ENCODE measurements at places on chromosomes 16 and 17.

DNA sequence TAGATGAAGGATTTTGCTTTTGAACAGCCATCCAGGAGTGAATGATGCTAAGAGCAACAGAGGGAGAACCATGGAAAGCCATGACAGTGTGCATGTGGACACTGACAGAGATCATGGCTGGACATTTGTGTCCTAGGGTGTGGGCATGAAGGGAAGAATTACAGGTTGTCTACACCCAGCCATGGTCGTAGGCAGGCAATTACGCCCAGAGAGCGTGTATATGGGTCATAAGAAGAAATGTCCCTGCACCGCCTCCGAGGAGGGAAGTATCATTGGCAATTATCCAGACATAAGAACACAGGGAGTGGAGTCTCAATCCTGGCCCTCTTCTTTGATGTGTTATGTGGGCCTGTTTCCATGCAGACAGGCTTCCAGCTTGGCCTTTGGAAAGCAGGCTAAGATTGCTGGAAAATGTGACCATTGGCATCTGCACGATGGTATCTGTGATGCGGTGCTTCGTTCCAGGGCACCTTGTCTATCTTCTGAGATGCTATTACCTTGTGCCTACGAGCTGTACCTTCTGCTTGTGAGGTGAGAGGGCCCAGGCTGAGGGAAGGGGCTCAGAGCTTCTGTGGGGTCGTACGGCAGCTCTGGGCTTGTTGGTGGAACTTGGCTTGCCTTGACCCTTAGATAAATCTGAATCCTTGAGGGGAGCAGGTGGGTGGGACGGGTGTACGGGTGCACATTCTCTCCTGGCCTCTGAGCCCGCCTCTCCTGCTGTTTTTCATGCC, 19.8 kb downstream of the RGS9 start:
- no peak for DNase-seq

DNA sequence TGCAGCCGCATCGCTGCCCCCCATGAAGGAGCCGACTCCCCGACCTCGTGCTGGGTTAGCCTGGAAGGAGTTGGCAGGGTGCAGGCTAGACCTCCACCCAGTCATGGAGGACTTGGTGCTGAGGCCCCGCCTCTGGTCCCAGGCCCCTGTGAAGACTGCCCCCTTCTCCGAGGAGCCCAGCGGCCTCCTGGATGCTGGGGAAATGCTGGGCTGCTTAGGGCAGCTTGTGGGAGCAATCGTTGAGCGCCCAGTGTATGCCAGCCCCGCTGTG, 1.8 kb downstream of the SSTR5 start:
- DNase-seq, result no peak

- no peak for DNase-seq
Observed at GRCh38 chr17:15649861-15650421, 30.4 kb upstream of the FBXW10B start.

DNA sequence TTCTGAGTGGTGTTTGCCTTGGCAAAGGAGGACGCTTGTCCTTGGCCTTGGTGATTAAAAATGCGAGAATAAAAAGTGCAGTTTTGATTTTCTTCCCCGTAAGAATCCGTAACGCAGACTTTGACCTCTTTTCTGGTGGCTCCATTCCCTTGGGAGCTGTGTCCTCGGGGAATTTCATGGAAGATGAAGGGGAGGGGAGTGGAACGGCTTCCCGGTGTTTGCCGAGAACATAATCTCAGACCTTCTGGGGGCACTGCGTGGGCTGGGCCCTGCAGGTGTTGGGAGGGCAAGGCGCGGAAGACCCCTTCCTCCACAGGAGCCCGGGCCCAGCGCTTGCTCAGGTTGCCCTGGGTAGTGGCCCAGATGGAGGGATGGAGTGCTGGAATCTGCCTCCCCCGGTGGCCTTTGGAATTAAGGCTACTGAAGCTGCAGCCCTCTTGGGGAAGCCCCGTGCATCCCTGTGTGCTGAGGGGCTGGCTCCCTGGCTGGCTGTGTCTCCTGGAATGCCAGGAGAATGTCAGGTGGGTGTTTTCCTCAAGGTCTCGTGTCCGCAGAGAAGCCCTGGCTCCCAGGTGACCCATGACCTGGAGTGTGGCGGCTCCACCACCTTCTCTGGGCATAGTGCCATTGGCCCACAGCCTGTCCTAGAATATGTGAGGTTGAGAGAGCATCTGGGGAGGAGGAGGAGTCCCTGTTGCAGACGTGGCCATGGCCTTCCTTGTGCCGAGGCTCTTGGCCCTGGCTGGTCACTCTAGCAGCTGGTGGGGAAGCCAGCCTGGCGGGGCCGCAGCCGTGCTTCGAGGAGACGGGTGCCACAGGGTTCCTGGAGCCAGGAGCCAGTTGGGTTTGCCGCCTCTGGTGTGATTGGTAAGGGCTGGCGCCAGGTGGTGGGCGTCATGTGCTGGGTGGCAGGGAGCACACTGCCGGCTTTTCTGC, 3.1 kb downstream of the BAIAP2 start:
- peak; percentile 77 for DNase-seq

DNA sequence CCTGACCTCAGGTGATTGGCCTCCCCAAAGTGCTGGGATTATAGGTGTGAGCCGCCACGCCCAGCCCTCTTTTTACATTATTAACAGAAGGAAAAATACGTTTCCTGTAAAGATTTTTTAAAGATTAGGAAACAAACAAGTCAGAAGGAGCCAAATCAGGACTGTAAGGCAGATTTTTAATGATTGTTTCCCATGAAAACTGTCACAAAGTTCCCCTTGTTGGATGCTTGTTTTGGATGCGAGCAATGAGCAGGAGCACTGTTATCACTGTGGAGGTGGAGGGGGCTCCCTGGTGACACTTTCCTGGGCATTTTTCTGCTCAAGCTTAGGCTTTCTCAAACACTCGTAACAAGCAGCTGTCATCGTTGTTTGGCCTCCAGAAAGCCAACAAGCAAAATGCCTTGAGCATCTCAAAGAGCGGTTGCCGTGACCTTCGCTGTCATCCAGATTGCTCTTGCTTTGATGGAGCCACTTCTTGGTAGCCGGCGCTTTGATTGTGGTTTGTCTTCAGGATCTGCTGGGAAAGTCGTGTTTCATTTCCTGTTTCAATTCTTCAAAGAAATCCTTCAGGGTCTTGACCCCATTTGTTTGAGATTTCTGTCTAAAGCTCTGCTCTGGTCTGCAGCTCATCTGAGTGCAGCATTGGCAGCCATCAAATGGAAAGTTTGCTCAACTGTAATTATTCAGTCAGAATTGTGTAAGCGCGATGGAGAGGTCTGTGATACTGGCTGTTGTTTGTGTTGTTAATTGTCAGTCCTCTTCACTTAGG, 128.7 kb downstream of the RPTOR start:
- no peak for DNase-seq

- DNase-seq, result no peak
Observed at GRCh38 chr16:89549007-89549700, 11.3 kb upstream of the RPL13 start.

- DNase-seq, result no peak
Observed at GRCh38 chr17:49362723-49363117, 670 bp upstream of the ZNF652 start.

DNA sequence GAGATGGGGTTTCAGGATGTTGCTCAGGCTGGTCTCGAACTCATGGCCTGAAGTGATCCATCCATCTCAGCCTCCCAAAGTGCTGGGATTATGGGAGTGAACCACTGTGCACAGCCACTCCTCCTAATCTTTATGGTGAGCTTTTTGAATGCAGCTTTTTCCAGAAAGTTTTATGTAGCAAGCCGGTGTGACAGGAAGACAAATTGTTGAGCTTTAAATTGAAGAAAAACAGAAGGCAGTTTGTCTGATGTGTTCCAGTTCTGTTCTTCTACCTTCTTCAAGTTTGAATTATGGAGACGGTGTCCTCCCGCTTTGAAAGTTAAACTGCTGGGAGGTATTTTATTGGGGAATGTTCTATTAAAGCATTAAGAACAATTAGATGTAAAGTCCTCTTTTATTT, 177.1 kb downstream of the SNX29 start:
- no peak for DNase-seq

- DNase-seq, result no peak
Observed at GRCh38 chr16:48444574-48444973, 59.4 kb upstream of the SIAH1 start.

DNA sequence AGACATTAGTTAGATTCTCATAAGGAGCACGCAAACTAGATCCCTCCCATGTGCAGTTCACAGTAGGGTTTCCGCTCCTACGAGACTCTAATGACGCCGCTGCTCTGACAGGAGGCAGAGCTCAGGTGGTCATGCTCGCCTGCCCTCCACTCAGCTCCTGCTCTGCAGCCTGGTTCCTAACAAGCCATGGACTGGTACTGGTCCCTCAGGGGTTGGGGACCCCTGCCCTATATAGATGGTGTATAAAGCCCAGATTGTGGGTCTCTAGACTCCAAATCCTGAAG, 52.1 kb upstream of the LYRM9 start:
- DNase-seq, result no peak

DNA sequence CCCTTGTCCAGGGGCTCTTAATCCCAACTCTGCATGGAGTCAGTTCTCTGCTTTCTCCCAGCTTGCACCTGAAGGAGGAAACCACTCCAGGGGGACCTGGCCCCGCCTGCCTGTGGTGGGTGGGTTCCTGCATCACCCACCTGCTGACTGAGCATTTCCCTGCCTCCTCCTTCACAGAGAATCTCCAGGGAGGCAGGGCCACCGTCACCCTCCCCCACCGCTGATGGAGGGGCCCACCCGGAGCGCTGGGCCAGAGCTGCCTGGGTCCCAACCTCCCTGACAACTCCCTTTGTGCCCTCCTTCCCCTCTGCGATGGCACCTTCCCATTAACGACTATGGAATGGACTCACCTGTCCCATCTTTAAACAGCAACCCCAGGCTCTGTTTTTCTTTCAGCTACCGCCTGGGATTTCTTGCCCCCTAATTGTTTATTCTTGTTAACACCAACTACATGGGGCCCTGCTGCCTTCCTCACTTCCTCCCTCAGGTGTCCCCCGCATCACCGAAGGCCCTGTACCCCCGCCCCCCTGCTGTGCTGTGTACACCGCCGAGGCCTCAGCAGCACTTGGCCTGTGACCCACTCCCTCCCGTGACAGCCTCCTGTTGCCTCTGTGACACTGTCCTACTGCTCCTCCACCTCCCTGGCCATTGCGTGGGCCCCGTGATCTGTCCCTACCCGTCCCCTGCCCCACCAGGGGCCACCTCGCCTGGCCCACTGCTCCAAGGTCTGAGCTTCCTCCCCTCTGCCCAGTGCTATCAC, 842 bp upstream of the TEDC2 start:
- no peak for DNase-seq

- no peak for DNase-seq
Observed at GRCh38 chr16:72896485-72897118, 151.3 kb downstream of the ZFHX3 start.

- no peak for DNase-seq
Observed at GRCh38 chr16:15954814-15955151, 5.4 kb downstream of the ABCC1 start.

- no peak for DNase-seq
Observed at GRCh38 chr17:81043725-81044427, 8.9 kb downstream of the BAIAP2 start.

DNA sequence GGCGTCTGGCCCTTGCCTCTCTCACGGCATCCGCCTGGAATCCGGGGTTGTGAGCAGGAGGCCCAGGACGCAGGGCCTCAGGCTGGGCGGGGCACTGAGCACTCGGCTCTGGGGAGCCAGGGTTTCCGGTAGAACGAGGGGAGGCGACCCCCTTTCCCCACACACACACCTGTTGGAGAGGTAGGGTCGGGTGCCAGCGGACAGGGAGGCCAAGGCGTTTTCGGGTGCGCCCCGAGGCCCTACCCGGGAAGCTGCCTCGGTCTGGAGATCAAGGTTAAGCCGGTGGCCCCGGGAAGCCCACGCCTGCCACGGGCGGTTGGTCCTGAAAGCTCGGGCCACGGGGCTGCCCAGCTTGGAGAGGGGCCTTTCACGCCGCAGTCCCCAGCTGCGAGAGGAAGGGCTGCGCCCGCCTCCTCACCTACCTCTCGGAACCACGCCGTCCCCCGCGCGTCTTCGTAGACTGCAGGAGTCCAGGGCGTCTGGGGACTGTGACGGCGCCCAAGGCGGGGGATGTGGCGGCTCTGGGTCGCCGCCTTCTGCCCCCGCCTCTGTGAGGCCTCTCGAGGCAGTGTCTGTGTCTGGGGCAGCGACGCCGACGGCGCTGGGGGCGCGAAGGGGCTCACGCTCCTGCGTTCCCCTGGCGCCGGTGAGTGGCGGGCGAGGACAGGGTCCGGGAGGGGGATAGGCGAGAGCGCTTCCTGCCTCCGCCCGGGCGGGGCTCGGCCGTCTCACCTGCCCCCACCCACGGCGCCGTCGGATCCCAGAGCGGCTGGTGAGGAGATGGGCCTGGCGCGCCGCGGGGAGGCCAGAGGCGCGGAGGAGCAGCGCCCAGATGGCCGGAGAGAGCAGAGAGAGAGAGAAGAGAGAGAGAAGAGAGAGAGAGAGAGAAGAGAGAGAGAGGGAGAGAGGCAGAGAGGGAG, 20.3 kb upstream of the HOXB9 start:
- DNase-seq, result no peak

GRCh38 chr16:12652924-12653323, 150.8 kb downstream of the CPPED1 start:
- DNase-seq, result no peak

DNA sequence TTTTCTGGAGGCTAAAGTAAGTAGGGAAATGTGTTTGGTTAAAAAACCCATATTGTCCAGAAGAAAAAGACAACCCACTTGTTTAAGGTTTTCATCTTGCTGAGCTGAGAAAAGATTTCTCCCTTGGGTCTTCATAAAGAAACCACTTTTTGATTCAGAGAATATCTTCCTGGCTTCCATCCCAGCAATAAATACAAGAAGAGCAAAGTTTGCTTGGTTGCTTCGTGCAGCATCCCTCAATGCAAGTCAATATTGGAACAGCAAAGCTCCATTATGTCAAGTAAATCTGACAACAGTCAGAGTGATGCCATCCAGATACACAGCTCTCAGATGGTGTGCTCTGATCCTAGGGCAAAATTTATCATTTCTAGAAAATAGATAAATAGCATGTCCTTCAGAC, 118.9 kb upstream of the PIRT start:
- no peak for DNase-seq

GRCh38 chr16:3769942-3770341, 52.6 kb upstream of the TRAP1 start:
- DNase-seq, result no peak

- no peak for DNase-seq
Observed at GRCh38 chr16:84247844-84248243, 8.0 kb upstream of the KCNG4 start.

DNA sequence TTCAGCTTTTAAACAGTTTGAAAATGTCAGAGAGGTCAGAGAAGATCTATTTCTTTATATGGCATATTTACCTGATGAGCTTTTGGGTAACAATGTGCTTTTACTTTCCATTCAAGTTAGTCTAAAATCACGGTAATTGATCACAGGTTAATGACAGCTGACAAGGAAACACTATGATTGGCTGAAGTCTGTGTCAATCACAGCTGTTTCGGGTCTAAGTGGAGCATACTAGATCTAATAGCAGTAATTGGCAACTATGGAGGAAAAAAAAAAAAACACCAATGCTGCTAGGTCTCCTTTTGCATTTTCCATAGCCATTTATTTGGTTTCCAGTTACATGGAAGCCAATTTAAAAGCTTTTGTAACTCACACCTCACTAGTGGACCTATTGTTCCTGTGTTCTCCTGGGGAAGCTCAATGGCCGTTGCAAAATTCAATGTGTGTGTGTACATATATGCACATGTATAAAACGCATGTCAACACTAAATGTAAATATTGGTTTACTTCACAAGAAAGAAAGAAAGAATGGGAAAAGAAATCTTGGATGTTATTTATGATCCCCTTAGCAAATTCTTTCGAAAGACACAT, 568.3 kb upstream of the ZFHX3 start:
- no peak for DNase-seq

Data from Right ventricle myocardium inferior (tissue), 1 donor.